ENCODE measurements at places on chromosomes 16 and 17.

DNA sequence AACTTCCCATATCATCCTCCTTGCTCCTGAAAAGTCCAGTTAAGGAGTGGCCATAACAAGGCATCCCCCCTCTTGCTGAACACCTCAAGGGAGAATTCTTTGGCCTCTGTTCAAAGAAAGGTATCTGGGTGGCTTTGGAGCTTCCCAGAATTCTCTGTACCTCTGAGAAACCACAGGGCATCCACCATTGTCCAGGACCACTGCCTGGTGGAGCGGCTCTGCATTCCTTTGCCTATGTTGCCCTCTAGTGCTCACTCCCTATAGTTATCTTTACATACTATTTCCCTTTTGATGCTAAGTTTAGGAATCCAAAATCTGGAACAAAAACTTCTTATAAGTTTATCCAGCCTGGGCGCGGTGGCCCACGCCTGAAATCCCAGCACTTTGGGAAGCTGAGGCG is 30.3 kb downstream of the CHD9NB start:
- peak; percentile 57 for DNase-seq

GRCh38 chr17:33200587-33200986 is 92.5 kb downstream of the ASIC2 start:
- DNase-seq: no peak

DNA sequence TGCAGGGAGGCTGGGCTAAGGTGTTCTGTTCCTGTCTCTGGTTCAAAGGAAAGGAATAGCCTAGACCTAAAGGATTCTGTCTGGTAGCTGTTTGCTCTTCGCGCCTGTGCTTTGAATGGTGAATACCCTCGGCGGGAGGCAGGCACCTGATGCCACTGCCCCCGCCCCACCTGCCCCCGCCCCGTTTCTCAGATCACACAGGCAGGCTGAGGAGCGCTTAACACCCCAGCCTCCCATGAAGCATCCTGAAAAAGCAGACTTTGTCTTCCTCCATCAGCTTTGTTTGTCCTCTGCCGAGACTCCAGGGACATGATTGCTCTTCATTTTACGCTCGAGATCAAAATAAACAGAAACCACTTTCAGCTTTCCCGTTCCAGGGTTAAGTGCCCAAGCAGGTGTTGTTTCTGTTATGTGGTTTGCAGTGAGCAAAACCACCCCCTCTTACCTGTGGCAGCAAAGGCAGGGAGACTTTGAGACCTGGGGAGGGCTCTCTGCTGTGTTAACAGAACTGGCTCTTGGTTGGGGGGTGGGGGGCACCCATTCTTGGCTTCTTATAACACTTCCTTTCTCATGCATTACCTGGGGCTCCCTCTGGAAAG is 452.1 kb downstream of the WWOX start:
- DNase-seq: peak; percentile 74

DNA sequence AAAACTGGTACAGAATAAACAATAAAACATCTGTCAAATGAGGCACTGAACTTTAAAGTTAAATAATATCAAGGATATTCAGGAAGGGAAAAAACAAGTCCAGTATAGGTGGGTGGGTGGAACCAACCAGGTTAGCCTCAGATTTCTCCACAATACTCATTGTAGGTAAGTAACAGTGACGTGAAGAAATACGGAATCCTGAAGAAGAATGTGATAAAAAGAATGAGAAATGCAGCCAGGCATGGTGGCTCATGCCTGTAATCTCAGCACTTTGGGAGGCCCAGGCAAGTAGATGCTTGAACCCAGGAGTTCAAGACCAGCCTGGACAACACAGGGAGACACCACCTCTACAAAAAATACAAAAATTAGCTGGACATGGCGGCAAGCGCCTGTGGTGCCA is 47.3 kb downstream of the UBE2G1 start:
- no peak for DNase-seq

DNA sequence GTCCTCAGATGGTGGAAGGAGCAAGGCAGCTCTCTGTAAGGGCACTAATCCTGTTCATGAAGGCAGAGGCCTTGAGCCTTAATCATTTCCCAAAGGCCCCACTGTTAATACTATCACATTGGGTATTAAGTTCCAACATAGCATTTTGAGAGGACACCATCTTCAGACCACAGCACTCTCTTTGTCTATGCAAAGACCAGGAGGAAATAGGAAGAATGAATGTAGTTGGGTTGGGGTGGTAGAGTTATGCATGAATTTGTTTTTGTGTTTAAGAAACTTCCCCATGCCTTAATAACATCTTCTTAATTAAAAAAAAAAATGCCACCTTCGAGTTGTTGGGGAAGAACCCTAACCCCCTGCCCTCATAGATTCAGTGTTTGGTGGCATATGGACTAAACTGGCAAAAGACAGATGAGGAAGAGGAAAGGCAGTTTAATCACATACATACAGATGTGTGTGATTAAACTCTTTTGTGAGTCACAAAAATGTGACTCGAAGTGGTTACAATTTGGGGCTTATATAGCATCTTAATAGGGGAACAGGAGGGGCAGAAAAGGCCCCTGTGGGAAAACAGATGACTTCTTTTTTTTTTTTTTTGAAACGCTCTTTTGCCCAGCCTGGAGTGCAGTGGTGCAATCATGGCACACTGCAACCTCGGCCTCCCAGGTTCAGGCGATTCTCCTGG is 35.0 kb upstream of the SLC5A10 start:
- DNase-seq: no peak

GRCh38 chr17:60920107-60920506 is 242.5 kb downstream of the BCAS3 start:
- DNase-seq: no peak

DNA sequence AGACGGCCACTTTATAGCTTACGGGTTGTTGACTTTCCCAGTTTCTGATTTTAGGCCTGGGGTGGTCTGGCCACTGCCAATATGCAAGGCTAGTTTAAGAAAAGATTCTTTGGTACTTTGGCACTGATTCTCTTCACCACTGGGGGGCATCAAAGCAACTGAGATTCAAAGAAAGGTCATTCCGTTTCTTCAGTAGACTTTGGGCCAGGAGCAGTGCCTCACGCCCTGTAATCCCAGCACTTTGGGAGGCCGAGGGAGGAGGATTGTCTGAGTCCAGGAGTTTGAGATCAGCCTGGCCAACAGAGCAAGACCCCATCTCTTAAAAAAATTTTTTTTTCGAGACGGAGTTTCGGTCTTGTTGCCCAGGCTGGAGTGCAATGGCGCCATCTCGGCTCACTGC is 53.0 kb downstream of the RPA1 start:
- peak; percentile 41 for DNase-seq

DNA sequence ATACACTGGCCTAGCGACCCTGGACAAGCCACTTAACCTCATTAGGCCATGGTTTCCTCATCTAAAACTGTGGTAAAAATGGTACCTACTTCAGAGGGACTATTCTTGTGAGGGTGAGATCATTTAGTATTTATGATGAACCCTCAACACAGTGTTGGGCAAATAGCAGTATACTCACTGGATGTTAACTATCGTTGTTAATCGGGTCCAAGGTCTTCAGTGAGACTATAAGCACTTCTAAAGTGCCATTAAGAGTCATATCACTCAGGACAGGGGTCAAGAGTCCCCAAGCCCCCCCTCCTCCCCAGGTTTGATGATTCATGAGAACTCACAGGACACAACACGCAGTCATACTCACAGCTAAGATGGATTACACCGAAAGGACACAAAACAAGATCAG is 11.0 kb downstream of the TK2 start:
- DNase-seq: no peak

DNA sequence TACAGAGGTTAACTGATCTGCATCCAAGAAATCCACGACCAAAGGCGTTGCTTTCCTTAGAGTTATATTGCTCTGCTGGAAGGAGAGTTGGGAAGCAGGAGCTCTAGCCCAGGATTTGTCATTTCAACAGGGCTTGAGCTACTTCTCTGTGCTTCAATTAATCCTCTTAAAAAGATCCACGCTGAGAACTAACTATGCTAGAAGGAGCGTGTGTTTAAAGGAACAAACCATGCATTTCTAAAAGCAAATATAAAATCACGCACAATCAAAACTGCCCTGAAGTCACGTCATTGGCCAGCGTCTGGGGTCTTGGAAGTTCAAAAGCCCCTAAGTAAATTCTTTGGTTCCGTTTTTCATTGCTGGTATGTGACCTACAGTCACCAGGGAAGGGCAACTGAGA is 1.1 kb downstream of the ARL6IP1 start:
- DNase-seq: no peak

DNA sequence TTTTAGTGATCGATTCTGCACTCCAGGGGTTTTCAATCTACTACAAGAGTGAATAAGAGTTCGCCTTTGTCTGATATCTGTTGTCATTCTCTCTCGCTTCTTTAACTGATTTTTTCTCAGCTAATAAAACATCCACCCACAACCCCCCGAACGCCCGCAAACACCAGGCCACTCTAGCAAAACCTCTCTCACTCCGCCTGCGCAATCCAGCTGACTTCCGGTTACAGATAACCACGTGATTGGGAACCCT is 338 bp upstream of the RPL19 start:
- DNase-seq: peak; percentile 94

GRCh38 chr17:28996554-28997096 is 9.2 kb downstream of the SEZ6 start:
- DNase-seq: no peak

DNA sequence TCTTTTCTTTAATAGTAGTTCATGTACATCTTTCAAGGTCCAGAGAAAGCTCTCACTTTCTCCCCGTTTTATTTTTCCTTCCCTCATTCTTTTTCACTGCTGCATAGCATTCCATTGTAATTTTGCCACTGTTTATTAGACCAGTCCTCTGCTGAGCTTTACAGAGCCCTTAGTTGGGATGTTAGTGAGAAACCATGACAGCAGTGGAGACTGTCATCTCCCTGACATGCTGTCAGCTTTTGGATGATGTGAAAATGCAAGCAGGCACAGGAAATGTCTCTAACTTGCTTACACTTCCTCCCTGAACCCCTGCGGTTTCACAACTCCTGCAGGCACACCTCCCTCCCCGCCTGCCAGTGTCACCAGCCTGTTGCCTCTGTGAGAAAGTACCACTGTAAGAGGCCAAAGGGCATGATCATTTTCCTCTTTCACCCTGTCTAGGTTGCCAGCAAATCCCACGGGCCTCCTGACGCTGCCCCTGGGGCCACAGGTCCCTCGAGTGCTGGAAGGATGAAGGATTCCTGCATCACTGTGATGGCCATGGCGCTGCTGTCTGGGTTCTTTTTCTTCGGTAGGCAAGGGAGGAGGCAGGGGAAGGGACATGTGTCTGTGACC is at the start of gene ITGAL:
TSS of gene ITGAL (plus strand) at position 415 of the 615 bp plus-strand sequence. CDS start at position 511, 96 bp downstream.
- DNase-seq: no peak

DNA sequence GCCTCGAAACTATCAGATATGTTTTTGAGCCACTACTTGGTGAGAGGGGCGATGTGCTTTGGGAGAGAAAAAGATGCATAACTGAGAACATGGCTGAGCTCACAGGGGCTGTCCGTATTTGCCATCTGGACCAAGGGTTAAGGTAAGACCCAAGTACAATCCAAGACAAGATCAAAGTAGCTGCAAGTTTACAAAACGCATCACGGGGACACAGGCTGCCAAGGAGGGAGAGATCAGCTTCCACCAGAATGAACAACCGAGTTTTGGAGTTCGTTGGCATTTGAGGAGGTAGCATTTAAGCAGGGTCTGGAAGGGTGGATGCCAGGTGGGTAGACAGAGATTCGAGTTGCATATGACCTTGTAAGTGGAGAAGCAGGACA is 2.2 kb downstream of the PITPNC1 start:
- DNase-seq: no peak

- no peak for DNase-seq
Observed at GRCh38 chr16:80739523-80739922, 64.9 kb downstream of the CDYL2 start.

DNA sequence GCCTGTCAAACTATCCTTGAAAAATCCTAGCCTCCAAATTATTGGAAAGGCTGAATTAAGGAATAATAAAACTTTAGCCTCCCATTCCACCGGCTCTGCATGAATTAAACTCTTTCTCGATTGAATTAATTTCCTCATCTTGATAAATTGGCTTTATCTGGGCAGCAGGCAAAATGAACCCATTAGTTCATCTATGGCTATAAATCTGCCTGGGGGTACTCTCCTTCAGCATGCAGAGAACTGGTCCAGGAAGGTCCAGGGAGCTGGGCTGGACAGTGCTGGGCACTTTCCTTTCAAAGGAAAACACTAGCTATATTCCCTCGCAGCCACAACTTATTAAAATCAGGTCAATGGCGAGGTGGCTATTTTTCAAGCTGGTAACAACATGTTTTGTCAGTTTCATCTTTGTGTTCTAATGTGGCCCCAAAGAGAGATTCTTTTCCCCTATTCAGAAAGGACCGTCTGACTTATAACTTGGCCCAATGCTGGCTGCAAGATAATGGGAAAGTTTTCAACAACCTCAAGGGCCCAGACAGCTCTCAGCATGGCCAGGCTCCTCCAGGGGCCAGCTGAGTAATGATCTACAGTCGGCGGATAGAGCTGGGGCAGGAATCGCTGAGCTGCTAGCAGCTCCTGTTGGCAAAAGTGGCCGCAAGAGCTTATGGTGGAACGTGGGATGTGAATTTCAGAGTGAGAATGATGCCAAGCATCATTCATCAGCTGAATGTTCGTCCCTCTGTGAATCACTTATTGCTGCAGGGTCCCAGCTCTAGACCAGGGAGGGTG is 326.9 kb downstream of the SLC39A11 start:
- no peak for DNase-seq

GRCh38 chr17:45993962-45994627 is 5.0 kb upstream of the STH start:
- no peak for DNase-seq

- no peak for DNase-seq
Observed at GRCh38 chr17:55327225-55328088, 62.7 kb downstream of the HLF start.

DNA sequence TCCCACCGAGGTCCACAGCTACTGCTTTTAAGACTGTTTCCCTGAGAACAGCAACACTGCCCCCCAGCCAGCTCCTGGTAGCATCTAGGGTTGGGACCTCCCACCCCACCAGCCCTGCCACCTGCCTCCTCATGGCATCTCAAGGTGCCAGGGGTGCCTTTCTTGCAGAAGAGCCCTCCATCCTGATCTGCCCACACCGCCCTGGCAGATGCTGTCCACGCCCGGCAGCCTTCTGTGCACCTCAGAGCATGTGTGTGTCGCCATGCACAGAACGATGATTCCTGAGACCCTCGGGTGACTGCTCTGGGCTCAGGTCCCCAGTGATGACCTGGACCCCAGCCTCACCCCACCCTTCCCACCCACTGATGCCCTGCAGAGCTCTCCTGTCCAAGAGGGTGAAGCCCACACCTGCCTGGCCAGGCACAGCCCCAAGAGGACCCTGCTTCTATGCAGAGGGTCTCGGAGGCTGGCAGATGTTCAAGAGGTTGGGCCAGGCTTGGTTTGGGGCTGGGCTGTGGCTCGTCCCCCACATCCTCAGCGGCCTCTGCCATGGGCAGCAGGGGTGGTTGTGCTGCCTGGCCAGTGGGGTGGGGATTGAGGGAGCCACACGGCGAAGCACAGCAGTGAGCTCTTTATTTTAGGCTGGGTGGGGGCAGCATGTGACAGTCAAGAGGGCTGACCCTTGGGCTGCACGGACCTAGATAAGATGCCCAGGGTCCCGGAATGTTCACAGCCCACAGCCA is 5.2 kb upstream of the SPATA2L start:
- DNase-seq: no peak

GRCh38 chr17:4845118-4845517 is 12.0 kb downstream of the MINK1 start:
- DNase-seq: no peak

All from NCI-H2171 (cell line).